ENCODE measurements at places on chromosomes 2 and 18. TPM values are rescaled to one million over a fixed set of nuclear protein-coding genes. Genes with fewer than 3 reads are reported as not detected.

ZNF804A gene
- 3.1 TPM for total RNA-seq

LGALSL gene
- total RNA-seq, result 14.9 TPM

ABHD1 gene
- total RNA-seq, result 1.2 TPM

TRIM43 gene
- total RNA-seq, result not detected

ITGA4 gene
- total RNA-seq, result 21.4 TPM

SPATA3 gene
- total RNA-seq, result not detected

DNA sequence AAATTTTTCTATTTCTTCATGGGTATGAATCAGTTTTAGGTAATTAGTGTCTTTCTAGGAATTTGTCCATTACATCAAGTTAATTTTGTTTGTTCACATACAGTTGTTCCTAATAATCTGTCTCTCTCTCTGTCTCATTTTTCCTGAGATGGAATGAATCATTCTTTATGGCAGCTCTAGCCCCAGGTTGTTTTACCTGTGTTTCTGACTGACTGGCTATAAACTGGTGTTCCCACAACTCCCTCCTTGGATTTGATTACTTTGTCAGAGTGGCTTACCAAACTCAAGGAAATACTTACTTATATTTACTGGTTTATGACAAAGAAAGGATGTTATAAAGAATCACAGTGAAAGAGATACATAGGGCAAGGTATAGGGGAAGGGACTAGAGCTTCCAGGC lies 15.1 kb downstream of the ADNP2 start:
- no peak for DNase-seq

DNA sequence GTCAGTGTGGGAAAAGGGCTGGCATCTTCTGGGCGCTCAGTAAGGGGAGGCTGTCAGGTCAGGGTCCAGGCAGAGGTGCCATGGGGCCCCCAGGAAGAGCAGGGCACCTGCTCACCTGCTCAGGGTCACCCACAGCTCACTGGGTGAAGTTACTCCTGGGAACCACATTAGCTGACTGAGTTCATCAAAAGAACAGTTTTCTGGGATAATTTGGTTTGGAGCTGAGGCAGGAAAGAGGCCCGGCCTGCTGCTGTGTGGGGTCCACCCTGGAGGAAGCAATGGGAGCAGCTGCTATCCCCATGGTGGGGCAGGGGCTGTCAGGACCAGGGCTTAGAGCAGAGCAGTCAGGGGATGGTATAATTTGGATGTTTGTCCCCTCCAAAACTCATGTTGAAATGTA lies 97.2 kb upstream of the GPC1 start:
- DNase-seq, result no peak

- peak; percentile 48 for DNase-seq
Observed at GRCh38 chr2:30178618-30179434, 32.0 kb downstream of the YPEL5 start.

DNA sequence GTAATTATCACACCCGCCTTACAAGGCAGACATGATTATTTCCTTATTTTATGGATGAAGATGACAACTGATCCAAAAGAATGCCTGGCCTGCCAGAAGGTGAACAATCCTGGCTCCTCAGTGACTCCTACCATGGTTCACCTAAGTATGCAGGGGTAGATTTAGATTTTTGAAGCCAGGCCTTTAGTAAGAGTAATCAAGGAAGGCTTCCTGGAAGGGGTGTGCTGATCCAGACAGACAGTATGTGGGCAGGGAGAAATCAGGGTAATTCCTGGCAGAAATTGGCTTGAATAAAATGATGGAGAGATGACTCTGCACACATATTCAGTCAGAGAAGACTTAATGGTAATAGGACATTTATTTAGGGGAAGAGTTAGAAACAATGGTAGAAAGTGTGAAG lies 637.7 kb upstream of the FANCL start:
- no peak for DNase-seq

- DNase-seq, result no peak
Observed at GRCh38 chr2:7847321-7847720, 834.5 kb upstream of the ID2 start.

DNA sequence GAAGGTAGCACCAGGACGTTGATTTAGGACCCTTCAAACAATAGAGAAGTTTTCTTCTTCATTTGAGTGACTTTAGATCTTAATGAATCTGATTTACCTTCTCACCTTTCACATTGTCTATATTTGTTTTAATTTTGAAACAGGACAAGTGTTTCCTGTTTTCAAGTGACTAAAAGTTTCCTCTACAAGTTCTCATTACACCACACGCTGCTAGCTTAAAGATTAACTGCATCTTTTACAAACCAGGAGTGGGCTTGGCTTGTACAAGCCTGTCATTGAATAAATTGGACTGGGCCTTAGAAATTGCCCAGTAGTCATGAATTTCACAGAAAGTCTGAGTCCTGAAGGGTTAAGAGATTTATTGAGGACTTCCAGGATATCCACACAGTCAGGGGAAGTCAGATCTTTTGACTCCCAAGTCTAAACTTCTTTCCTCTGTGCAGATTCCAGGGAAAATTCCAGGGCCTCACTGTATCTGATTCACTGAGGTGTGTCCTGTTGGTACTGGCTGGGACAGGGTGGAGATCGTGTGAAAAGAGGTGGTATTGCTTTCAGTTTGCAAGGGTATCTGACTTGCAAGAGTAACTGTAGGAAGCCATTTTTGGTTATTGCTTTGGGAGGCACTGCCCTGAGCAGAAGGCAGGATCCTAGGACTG lies 3.4 kb downstream of the SGPP2 start:
- DNase-seq, result no peak

GRCh38 chr2:96527286-96528005 lies 9.1 kb upstream of the ARID5A start:
- DNase-seq, result peak; percentile 55

DNA sequence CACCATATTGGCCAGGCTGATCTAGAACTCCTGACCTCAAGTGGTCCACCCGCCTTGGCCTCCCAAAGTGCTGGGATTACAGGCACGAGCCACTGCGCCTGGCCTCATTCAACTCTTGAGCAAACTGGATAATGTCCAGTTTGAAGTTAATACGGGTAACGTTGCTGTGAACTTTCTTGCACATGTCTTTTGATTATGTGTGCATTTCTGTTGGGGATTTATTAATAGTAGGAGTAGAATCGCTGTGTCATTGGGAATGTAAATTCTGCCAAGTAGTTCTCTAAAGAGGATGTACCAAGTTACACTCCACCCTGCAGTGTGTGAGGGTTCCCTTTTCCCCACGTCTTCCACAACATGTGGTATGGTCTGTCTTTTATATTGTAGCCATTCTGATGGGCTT lies 6.2 kb downstream of the IMPA2 start:
- DNase-seq, result no peak

GRCh38 chr2:90645-91312 lies 44.5 kb upstream of the FAM110C start:
- no peak for DNase-seq

DNA sequence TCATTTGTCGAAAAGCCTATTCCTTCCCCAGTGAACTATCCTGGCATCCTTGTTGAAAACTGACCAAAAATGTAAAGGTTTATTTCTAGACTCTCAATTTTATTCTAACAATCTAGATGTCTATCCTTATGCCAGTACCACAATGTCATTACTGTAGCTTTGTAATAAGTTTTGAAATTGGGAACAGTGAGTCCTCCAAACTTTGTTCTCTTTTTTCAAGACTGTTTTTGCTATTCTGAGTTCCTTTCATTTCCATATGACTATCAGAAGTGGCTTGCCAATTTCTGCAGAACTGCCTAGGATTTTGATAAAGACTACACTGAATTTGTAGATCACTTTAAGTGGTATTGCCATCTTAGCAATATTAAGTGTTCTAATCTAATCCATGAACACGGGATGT lies 9.7 kb downstream of the STARD7 start:
- DNase-seq, result no peak

- peak; percentile 15 for DNase-seq
Observed at GRCh38 chr2:12397854-12398253, 318.9 kb upstream of the TRIB2 start.
